ENCODE measurements at places on chromosomes 11 and 22. TPM values are rescaled to one million over a fixed set of nuclear protein-coding genes. Genes with fewer than 3 reads are reported as not detected.

Gene HBE1
- polyA plus RNA-seq = not detected

Gene LIN7C
- polyA plus RNA-seq = 13.2 TPM

Gene SHANK2
- polyA plus RNA-seq = not detected

Gene HSCB
- 9.1 TPM for polyA plus RNA-seq

Data from naive thymus-derived CD8-positive, alpha-beta T cell (primary cell).